Vagina (tissue), 2 donors: ENCODE measurements at places on chromosomes 16 and 17.
A peak's percentile ranks its signal among the peaks of the same experiment; 100 is the strongest.

DNA sequence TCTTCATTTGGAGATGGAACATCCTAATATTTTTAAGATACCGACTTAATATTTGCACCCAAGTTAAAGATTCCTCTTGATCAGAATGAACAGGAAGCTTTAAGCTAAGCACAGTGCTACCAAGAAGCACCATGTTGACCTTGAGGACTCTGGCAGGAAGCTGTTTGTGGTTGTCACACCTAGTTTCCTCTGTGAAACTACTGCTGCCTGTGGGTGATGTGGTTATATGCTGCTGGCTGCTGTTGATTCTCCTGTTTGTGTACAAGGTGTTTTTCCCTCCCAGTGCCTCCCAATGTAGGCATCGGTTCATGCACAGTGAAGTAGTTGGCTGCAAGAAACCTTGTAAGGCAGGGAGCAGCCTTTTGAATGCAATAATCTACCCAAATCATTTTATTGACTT is 23.4 kb downstream of the RBL2 start:
- DNase-seq = no peak

DNA sequence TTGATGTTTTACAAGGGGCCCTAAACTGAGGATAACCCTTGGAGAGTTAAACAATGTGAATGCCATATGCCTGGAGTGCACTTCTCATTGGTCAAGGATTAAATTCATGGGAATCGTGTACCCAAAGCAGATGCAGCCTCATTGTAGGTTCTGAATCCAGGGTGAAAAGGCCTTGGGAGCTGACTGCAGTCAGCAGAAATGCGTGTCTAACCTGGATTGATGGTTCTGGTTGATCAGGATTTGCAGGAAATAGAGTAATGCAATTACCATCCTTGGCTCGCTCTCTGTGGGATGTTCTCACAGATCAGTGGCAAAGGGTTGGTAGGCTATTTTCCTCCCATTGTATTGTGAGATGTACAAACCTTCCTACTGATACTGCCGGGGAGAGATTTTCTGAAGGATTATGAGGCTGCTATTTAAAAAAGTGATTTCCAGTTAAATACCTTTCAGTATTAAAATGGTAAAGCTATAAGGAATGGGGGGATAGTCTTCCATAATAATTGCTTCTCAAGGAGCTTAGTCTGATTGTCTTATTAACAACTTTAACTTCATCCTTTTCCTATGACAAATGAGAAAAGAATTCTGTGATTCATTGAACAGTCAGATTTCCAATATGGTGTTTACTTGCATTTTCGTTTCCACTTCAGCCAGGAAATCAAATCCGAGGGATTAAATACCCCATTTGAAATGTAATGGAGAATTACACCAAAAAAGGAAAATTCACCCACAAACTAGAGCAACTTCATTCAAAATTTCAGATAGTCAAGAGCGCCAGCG is 1028.1 kb upstream of the EEF2KMT start:
- DNase-seq = no peak

- no peak for DNase-seq
These were observed 151.4 kb downstream of the TMEM132E start for GRCh38 chr17:34730816-34731215.

GRCh38 chr17:48757524-48757961 is 29.0 kb upstream of the HOXB13 start:
- DNase-seq = no peak

DNA sequence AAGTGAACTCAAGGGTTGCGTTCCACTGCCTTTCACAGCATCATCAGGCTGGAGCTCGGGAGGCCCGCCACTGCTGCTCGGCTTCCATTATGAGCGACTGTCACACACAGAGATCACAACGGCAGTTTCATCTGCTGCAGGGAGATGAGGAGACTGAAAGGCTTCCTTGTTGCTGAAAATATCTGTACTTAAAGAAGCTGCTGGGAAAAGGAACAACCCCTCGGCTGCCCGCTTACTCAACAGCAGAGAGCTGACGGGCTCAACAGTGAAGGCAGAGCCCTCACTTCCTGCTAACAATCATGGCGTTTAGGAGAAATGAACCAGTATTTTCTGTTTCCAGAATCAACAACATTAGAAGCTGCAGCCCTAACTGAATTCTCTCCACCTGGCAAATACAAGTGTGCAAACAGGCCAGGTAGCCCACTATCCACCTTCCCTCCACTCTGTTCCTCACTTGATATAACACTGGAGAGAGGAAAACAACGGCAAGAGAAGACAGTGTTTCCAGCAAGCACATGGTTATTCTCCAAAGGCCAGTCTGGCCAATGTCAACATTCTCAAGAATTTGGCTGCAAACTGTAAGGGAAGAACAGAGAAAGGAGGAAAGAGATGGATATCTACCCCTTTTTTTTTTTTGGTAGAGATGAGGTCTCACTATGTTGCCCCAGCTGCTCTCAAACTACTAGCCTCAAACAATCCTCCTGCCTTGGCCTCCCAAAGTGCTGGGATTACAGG is 33.7 kb downstream of the MBTPS1 start:
- no peak for DNase-seq

DNA sequence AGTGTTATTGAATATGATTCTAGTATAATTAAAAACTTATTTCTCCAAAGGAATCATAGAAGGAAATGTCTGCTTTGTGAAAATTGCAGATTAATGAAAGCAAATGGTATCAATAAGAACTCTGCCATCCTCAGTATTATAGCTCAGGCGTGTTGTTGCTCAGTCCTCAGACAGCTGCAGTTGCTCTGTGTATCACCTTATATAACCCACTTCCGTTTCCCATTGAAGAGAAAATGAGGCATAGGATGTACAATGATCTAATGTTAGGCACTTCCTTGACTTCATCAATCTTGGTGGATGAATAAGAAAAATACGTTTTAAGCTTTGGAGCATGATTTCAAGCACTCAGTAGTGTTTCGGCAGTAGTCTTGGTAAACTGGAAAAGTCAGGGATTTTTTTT is 14.1 kb downstream of the MFSD11 start:
- DNase-seq = no peak

- no peak for DNase-seq
These were observed 898 bp downstream of the SNAI3 start for GRCh38 chr16:88685156-88686061.

DNA sequence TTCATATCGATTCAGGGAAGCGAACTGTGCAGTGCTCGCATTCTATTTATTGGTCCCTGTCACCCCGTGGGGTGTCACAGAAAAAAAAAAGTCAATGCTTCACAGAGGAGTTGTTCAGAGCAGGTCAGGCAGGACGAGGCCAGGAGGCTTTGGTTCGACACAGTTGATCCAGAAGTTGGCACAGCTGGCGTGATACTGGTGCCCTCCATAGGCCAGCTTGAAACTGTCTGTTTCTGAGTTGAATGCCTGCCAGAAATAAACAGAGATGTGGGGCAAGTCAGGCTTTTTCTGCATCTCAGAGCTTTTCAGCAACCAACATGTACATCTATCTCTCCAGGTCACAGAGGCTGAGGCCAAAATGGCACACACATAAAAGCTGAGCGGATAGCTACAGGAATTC is 29.1 kb downstream of the DUSP14 start:
- no peak for DNase-seq

DNA sequence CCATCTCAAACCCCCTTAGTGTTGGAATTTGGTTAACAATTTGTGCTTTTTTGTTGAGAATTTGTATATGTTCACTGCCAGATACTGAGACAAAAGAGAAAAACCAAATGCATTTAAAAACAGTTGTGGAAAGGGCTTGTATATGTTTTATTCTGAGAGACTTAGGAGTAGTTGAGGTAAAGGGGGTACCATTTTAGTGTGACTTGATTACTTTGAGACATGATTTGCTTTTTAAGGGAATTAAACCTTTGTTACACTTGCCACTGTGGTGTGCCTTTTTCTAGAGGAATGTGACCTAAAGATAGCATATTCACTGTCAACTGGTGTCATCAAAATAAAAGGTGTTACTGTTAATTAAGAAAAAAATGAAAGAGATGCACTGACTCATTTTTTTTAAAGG is 4.5 kb downstream of the IGF2BP1 start:
- no peak for DNase-seq

DNA sequence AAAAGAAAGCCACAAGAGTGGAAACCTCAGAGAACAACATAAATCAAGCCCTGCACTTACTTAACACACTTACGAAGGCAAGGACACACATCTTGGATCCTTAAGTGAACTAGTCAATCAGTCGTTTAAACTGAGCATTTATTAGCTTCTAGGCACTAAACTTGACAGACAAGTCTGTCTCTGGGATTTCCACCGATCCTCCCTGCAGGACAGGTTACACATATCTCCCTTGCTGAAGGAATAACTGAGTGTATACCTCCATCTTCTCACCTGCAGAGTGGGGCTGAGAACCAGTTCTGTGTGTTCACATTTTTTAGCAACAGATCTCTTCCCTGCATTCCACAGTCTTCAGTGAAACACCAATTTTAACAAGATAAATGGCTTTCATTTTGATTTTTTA is 8.9 kb downstream of the GP2 start:
- no peak for DNase-seq

GRCh38 chr16:53740933-53741531 is 37.1 kb downstream of the FTO start:
- no peak for DNase-seq

DNA sequence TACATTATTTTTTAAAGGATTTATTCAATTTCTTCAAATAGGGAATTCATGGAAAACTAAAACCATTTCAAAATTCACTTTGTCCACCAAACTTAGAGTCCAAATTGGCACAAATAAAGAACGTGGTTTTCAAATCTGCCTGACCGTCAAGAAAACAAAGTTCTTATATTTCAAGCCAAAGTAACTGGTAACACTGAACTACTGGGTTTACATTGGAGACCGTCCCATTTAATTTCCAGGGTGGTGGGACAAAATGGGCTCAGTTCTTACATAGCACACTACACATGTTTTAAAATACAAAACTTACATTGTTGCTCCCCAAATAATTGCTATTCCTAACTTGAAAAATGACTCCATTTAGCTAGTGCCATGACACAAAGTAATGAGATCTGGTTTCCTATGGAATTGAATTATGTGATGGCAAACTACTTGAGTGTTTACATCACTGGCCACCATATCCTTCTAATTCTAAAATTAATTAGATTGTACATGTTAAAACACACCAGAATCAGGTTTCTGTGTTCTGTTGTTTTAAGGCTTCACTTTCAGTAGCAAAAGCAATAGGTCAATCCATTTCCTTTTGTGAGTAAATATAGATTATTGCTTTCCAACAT is 6.5 kb downstream of the PSME3IP1 start:
- no peak for DNase-seq

DNA sequence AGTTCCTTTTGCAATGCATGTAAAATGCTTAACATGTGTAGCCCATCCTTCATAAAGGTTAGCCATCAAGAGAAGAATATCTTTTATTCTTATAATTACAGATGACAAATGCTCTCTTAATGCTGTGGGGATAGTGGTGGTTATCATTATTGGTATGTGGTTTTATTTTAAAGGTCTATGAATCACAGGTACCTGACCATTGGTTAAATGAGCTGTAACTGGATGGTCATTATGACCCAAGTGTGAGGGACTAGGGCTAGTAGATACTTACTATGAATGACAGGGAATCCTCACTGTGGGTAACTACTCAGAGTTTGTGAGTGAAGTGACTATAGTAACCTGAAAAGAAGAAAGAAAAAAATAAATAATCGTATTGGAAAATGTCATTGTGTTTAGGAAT is 78.8 kb downstream of the CDRT15 start:
- no peak for DNase-seq

GRCh38 chr17:66564992-66565465 is 262.6 kb downstream of the PRKCA start:
- peak; percentile 29 for DNase-seq

GRCh38 chr16:89600427-89600826 is 13.0 kb upstream of the DPEP1 start:
- no peak for DNase-seq

DNA sequence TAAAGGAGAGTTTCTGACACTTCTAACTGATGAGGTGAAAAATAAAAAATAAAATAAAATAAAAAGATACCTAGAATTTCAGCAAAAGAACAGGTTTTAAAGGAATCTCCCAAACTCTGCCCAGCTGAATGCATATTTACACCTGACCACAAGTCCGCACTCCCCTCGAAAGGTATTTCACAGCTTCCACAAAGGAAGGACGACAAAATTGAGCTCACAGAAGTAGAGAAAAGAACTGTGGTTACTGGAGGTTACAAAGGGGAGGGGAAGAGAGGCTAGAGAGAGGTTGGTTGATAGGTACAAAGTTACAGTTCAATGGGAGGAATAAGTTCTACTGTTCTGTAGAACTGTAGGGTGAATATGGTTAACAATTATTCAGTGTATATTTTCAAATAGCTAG is 5.0 kb downstream of the LITAF start:
- DNase-seq = no peak

DNA sequence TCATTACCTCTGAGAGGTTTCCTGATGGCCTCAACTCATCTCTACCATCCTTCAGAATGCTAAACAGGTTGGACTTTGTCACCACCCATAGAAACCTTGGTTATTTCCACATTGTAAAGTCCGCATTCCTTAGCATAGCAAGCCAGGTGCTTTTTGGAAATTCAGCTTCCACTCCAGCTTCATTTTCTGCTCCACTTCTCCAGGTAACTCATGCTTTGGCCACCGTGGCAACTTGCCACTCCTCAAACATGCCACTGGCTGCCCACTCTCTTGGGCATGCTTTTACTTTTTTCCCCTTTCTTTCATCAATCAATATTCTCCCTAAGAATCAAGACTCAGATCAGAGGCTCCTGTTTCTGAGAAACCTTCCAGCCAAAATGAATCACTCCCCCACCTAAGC is 203.3 kb downstream of the CA10 start:
- DNase-seq = no peak
